Effector CD4-positive, alpha-beta T cell (primary cell): ENCODE measurements at places on chromosomes 2 and 18.

DNA sequence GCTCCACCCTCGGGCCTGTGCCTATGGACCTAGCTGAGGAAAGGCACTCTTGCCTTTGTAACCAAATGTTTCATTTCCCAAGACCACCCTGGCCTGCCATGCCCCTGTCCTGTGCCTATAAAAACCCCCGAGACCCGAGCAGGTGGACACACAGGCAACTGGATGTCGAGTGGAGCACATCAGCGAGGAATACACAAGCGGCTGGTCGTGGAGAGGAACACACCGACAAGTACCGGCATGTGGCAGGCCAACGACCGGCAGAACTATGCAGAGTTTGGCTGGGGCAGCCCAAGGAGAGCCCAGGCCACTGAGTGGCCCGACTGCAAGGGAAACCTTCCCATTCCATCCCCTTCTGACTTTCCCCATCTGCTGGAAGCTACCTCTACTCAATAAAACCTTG is 1963.8 kb upstream of the CELF4 start:
- DNase-seq = no peak

GRCh38 chr2:127275356-127275755 is 18.6 kb downstream of the ERCC3 start:
- DNase-seq = no peak

- peak; percentile 34 for DNase-seq
These were observed at the start of gene MTA3 for GRCh38 chr2:42568401-42569115. Gene MTA3 (plus strand): TSS chr2:42568632. CDS start chr2:42568746, 114 bp downstream.

GRCh38 chr2:136764452-136765255 is 691 bp upstream of the THSD7B start:
- DNase-seq = no peak

DNA sequence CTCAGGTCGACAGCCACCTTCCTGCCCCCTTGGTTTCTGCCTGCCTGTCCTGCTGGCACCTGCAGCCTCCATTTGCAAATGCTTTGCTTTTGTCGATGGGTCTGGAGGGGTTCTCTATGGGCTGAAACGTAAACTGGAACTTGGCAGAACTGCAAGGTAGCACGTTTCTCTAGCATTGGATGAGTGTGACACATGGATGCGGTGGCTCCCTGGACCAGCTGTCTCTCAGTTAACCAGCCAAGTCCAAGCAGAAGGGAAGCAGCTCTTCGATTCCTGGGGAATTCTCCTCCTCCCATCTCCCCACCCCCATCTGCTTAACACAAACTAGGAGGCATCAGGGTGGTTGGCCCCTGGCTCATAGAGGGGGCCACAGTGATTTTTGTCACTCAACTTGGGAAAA is 57.3 kb downstream of the ITGB1BP1 start:
- no peak for DNase-seq

DNA sequence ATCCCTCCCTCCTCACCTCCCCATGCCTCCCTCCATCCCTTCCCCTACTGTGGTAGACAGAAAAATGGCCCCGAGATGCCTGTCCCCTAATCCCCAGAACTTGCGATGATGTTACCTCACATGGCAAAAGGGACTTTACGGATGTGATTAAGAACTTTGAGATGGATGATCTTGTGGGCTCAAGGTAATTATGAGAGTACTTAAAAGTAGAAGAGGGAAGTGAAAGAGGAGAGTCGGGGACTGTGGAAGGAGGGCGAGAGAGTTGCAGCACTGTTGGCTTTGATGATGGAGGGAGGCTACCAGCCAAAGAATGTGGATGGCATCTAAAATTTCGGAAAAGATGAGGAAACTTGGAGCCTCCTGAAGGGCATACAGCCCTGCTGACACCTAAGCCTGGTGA is 66.5 kb downstream of the AGAP1 start:
- DNase-seq = no peak

- DNase-seq = no peak
These were observed 62.9 kb downstream of the AFTPH start for GRCh38 chr2:64586883-64587481.

DNA sequence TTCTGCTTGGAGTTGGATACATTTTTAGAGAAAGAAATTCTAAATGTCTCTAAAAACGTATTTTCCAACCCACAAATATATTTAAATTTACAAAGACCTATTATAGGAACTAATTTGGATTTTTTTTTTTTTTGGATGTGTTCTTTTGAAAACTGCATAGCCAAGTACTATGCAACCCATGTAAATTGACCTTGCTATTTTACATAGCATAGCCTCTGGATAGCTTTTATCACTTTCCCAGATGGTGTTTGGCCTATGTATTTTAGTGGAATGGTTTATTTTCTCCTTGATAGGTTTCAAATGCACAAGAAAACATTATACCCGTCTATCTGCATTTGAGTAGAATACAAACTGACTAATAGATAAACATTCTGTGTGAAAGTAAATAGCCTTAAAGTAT is 130.0 kb downstream of the FIGN start:
- no peak for DNase-seq

DNA sequence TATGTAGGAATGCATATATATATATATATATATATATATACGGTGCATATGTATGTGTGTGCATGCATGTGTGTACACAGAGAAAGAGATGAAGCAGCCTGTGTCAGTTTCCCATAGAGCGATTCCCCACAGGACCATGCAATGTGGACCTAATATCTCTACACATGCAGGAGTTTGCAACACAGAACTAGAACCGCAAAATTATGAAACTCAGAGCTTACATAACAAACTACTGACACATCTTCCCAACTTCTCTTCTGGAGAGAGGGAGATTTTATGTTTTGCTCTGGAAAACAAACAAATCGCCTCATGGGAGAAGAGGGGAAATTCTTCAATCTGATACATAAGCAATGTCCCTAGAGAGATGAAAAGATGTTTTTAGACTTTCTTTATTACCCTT is 377.2 kb downstream of the LRATD1 start:
- no peak for DNase-seq

GRCh38 chr18:45213040-45213333 is 402.3 kb upstream of the SLC14A2 start:
- no peak for DNase-seq

DNA sequence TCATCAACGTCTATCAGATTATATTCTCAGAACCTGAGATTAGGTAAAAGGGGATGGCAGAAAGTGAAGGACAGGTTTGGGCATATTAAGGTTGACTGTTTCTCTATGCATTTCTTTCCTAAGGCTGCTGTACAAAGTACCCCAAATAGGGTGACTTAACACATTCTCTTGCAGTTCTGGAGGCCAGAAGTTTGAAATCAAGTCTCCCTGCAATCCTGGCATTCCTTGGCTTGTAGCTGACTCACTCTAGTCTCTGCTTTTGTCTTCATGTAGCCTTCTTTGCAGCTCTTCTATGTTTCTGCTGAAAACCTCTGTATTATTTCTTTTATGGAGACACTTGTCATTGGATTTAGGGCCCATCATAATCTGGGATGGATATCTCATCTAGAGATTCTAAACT is 364.3 kb downstream of the PLCL1 start:
- DNase-seq = no peak

DNA sequence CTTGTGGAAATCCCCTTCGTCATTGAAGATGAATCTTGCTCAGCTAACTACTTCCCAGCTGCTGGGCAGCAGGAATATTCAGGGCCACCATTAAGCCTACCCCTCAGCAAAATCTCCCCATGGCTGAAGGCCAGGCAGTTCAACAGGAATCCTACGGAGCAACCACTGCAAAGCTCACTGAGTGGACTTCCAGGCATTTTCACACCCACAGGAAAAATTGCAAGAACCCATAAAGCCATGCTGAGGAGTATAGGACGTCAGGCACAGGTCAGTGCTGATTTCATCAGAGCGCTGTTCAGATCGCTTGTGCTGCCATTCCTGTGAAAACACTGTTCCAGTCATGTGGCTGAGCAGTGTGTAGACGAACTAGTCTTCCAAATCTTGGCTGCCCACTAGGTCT is 134.8 kb upstream of the TACR1 start:
- DNase-seq = no peak

DNA sequence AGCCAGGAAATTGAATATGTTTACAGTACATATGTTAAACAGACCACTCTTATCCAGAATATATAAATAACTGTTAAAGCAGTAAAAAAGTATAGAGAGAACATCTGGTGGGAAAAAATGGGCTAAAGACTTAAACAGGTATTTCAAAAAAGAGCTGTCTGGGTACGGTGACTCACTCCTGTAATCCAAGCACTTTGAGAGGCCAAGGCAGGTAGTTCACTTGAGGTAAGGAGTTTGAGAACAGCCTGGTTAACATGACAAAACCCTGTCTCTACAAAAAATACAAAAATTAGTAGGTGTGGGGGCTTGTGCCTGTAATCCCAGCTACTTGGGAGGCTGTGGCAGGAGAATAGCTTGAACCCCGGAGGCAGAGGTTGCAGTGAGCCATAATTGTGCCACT is 171.4 kb upstream of the FSIP2 start:
- no peak for DNase-seq

DNA sequence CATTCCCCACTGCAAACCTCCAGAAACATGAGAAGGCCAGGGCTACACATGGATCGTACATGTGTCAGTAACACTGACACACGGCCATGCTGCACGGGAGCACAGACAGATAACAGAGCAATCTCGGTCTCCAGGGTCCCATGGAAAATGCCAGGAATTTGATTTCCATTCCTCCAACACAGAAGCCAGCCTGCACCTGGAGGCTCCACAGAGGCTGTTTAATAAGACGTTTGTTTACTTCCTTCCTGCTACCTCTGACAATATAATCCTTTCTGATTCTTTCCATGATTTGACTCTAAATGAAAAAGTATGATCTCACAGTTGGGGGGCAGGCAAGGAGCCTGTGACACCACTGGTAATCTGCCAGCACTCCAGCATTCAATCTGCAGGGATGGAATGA is 210.9 kb upstream of the DDX18 start:
- no peak for DNase-seq

DNA sequence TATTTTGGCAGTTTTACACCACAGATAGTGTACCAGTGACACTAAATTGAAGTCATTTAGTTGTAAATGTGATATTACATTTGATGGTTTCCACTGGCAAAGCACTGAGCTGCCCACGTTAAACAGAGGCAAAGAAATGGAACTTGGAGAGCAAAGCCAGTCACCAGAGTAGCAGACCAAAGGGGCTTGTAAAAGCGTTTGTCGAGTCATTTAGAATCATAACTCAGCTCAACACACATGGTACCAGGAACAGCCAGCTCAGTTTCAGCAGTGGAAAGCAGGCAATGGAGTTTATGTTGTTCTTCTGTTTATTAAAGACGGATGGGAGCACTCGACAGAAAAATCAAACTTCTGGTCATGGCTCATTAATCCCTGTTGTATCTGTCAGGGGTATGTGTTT is 91.2 kb downstream of the POU3F3 start:
- no peak for DNase-seq

DNA sequence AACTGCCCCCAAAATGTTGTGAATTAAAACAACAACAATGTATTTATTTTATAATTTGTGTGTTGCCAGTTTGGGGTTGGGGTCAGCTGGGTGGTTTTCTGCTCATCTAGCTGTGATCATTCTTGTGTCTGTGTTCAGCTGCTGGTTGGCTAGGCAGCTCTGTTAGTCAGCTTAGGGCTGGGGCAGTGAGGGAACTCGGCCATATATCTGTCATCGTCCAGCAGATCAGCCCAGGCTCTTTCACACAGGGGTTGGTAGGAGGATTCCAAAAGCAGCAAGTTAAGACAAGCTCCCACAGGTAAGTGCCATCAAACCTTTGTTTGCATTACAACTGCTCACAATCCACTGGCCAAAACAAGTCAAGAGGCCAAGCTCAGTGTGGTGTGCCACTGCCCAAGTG is 121.5 kb downstream of the LPIN1 start:
- no peak for DNase-seq

DNA sequence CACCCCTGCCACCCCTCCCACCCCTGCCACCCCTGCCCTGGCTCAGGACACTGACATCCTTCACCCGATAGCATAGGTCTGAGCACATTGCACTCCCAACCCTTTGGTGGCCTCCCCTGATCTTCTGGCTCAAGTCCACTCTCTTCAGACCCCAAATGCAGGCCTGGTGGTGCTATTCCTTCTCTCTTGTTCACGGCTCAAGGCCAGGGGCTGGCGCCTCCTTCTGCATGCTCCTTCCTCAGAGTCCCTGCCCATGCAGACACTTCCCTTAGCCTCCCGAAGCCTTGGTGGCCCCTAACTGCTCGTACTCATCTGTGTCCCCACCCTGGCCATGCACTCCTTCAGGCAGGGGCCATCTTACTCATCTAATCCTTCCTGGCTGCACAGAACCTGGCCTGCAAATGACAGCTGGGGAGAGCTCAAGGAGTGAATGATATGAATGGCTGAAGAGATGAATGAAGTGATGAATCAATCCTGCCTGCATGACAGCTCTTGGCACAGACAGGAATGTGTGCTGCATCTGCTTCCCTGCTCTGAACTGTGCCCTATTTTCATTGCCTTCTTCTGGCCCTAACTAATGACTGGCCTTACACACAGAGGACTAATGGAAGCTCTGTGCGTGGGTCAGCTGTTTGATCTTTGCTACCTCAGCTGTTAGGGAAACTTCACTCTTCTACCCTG is 290.8 kb downstream of the DYSF start:
- DNase-seq = no peak

DNA sequence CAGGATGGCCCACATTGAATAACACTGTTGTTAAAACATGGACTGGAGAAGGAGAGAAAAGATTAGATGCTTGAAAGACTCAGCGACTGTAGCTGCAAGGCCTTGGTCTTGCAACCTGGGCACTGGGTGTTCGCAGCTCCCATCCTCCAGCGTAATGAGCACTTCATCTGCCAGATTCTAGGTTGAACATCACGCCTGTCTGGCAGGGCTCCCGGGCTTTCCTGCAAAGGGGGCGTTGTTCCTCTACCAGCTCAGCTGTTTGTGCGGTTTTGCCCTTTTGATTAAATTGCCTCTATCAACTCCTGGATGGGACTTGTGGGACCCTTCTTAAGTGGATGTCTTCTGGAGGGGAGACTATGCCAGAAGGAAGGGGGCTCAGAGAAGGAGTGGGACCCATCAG is 215.4 kb downstream of the KLHL29 start:
- no peak for DNase-seq

DNA sequence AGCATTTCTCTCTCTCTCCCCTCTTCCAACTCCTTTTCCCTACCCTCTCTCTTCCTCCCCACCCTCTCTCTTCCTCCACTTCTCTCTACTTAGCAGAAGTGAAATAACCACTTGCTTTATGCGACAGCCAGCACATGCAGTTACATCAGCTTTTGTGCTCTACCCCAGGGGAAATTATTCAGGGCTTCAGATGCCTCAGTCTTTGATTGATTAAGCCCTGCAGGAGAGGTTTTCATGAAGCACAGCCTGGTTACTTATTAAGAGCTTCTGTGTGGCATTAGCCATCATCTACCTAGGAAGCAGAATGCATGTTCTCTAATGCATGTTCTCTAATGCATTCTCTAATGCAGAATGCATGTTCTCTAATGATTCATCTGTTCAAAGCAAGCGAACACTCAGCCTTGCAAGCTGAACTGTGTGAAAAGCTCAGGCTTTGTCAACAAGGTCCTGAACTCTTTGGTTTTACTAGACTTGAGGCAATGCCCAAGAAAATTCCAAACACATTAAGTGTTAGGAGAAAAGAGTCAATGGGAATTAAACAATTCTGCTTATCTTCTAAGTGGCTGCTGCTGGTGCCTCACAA is 56.1 kb downstream of the LHCGR start:
- no peak for DNase-seq
